ENCODE measurements at places on chromosomes 16 and 17.

GRCh38 chr17:5500247-5500588, 13.9 kb downstream of the MIS12 start:
- no peak for DNase-seq

DNA sequence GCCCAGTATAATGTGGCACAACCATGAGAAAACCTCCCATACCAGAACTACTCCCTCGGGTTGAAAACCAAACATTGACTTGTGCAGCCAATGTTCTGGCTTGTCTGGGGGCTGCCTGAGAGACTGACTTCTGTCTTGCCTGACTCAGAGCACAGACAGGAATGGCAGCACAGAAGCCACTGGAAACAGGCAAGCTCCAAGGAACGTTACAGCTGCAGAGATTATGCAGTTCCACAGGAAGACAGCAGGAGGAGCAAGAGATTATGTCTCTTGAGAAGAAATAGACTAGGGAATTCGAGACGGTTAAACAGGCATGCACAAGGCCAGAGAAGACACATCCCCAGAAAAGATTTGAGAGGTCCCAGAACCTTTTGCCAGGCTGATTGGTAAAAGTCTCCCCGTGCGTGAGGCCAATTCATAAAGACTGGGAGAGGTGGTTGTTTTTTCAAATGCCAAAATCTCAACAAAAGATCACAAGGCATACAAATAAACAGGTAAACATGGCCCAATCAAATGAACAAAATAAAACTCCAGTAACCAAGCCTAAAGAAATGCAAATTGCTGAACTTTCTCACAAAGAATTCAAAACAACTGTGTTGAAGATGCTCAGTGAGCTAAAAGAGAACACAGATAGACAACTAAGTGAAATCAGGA, 90.6 kb upstream of the CDH5 start:
- DNase-seq = no peak

DNA sequence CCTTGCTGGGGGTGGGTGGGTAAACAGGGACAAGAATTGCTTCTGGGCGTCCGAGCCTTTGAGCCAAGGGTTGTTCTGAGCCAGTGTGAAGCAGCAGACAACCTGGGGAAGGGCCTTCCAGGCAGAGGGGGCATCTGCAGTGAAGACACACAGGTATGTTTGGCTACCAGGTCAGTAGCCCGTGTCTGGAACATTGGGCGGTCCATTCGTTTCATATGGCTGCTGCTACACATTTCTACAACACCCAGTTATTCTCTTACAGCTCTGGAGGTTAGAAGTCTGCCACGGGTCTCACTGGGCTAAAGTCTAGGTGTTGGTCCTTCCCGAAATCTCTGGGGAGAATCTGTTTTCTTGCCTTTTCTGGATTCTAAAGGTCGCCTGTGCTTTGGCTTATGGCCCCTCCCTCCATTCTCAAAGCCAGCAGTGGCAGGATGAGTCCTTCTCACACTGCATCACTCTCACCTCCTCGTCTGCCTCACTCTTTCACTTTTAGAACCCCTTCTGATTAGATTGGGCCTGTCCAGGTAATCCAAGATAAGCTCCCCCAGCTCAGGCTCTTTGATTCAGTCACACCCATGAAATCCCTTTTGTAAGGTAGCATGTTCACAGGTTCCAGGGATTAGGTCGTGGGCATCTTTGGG, 136.1 kb downstream of the CLEC16A start:
- DNase-seq = no peak

- no peak for DNase-seq
Measured at GRCh38 chr17:2151358-2152033, 96.6 kb downstream of the HIC1 start.

DNA sequence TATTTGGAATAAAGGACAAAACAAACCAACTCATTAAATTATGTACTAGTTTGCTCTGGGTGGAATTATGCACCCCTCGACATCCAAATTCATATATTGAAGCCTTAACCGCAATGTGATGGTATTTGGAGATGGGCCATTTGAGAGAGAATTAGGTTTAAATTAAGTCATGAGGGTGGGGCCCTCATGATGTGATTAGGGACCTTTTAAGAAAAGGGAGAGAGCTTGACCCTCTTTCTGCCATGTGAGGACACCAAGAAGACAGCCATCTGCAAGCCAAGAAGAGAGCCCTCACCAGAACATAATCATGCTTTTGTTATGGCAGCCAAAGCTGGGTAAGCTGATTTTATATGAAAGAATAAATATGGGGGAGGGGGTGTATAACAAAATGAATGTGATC, 2.0 kb downstream of the C16orf87 start:
- DNase-seq = no peak

DNA sequence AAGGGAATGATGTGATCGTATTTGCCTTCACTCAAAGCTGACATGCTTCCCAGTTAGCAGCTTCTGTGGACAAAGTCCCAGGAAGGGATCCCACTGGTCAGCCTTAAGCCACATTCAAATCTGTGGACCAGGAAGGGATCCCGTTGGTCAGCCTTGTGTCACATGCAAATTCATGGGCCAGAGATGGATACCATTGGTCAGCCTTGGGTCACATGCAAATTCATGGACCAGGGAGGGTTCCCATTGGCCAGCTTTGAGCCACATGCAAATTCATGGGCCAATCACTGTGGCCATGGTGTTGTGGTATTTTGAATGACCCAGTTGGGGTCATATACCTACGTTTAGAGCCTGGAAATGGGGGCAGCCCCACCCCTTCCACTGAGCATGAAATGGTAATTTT, 201.6 kb downstream of the HS3ST4 start:
- DNase-seq = no peak
